ENCODE measurements at places on chromosomes 12 and 14.
A peak's percentile ranks its signal among the peaks of the same experiment; 100 is the strongest.

DNA sequence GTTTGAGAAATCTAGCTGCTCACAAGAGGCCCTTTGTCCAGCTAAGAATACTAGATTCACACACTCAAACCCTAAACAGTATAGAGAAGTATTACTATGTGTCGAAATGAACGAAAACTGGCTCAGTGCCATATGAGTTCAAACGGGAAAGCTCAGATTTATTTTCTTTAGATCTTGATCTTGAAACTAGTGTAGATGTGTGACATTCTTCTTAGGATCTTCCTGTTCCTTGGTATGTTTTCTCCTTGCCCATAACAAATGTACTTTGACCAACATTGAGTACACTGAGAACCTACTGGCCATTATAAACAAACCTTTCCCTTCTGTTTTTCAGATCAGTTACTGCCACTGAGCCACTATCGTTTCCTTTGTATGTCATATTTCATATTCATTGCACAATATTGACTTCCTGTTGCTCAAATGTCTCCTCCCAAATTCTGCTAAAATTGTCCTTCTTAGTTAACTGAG lies 21.3 kb downstream of the MYBPC1 start:
- no peak for DNase-seq

DNA sequence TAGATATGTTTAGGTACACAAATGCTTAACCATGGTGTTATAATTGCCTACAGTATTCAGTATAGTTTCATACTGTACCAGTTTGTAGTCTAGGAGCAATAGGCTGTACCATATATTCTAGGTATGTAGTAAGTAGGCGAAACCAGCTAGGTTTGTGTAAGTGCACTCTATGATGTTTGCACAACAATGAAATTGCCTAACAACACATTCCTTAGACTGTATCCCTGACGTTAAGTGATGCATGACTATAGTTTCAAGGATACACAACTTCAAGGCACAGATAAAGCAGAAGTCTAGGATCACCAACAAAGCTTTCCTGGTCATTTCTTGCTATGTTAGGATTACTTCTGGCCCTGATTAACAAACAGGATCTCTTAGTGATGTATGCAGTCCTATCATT lies 135.1 kb downstream of the SLC38A1 start:
- DNase-seq: no peak

- DNase-seq: no peak
Observed at GRCh38 chr12:56634242-56634836, 4.2 kb upstream of the BAZ2A start.

DNA sequence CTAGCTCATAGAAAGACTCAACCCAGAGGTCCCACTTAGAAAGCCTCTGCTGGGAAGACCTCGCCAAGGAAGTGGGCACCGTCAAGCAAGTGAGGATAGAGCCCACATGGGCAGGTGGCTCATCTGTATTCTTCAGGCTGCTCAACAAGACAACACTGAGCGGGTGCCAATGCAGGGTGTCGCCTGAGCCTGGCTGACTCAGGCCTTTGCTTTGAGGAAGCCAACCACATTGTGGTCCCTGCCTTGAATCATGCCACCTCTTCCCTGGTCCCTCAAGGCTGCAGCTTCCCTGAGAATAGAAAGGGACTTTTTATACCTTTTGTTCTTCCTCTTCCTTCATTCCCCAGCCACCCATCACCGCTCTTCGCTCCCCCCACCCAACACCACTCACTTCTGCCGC lies 2.1 kb upstream of the RNASE13 start:
- no peak for DNase-seq

- DNase-seq: no peak
Observed at GRCh38 chr14:24928386-24928900, 121.5 kb downstream of the STXBP6 start.

DNA sequence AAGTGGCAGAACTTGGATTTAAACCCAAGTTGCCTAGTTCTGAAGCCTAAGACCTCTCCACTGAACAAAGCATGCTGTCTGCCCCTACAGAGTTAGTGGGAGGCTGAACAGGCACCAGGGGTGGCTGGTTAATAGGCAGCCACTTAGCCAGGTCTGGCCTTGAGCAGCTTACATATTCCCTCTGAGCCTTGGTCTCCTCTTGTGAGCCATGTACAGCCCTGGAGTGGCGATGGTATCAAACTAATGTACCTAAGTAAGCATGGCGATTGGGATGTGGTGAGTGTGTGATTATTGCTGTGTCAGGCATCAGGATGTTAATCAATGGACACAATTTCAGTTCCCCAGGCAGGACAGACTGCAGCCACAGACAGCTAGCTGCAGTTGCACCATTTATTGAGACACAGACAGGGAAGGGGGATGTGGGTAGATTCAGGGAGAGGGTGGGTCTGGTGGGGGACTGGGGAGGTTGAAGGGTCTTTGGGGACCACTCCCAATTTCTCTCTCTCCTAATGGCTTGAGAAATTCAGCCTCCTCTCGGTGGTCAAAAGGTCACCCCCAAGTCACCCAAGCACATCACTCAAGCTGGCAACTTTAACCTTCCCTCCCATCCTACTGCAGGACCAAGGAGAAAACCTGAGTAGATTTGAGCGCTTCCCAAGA lies 7.3 kb upstream of the KRT4 start:
- no peak for DNase-seq

DNA sequence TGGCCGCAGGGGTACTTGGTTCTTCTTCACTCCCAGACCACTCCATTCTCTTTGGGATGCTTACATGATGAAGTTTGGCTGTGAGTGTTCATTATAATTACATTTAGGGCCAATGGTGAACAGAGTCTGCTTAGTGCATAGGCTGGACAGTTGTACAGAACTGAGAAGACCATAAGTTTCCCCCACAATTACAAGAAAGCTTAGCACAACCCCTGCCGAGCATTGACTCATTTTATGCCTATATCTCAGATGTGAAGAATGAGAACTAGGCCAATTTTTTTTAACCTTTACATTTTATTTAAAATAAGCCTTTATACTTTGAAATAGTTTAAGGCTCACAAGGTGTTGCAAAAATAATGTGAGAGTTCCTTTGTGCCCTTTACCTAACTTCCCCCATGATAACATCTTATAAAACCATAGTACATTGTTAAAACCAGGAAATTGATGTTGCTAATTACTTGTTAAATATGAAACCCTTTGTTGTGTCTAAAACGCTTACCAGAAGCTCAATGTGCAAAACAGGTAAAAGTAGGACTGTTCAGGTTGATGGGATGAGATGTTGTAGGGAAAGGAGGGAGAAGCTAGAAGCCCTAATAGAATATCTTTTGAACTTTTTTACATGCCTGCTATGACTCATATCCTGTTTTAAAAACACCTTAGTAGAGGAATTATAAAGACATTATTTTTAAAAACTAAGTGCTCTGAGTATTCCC lies 47.2 kb downstream of the ALDH1L2 start:
- DNase-seq: no peak

- DNase-seq: no peak
Observed at GRCh38 chr12:65584016-65584415, 240.3 kb upstream of the HMGA2 start.

- DNase-seq: no peak
Observed at GRCh38 chr12:110743571-110744093, 941 bp upstream of the PPP1CC start.

GRCh38 chr12:10652192-10652591 lies 21.7 kb downstream of the STYK1 start:
- DNase-seq: no peak

GRCh38 chr14:71071042-71071441 lies 163.8 kb downstream of the PCNX1 start:
- no peak for DNase-seq

- no peak for DNase-seq
Observed at GRCh38 chr12:71440763-71441748, 1.5 kb downstream of the LGR5 start.

DNA sequence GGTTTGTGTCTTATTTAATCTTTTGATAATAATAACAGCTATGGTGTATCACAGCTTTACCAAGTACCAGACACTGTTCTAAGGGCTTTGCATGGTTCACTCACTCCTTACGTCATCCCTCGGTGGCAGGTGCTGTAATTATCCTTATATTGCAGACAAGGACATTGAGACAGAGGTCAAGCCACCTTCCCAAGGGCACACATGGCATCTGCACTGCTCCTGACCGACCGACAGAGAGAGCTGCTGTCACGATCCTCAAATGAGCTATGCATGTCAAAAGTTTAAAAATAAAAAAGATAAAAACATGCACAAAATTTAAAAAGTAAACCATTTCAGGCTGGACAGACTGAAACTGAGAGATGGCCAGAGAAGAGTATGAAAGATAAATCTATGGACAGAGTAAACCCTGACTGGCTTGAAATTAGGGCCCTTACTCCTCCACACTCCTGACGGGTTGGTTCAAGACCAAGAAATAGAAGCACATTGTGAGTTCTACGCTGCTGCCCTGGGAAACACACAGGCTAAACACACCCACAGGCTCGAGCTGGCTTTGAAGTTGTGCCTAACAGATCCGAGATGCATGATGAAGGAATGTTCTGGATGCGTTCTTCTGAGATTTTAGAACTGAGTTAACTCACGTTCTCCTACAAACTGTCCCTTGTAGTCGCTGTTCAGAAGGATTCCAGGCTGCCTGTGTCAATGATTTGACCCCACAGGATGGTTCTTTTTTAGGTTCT lies 268.7 kb downstream of the ZFP36L1 start:
- no peak for DNase-seq

- DNase-seq: no peak
Observed at GRCh38 chr12:11812241-11812585, 162.7 kb downstream of the ETV6 start.

- peak; percentile 58 for DNase-seq
Observed at GRCh38 chr14:106556665-106557289, 1030.4 kb downstream of the TMEM121 start.

DNA sequence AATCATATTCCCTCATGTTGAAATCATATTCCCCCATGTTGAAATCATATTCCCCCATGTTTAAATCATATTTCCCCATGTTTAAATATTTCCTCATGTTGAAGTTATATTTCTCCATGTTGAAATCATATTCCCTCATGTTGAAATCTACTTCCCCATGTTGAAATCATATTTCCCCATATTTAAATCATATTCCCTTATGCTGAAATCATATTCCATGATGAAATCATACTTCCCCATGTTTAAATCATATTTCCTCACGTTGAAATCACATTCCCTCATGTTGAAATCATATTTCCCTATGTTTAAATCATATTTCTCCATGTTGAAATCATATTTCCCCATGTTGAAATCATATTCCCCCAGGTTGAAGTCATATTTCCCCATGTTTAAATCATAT lies 34.6 kb upstream of the ADGRD1 start:
- no peak for DNase-seq

DNA sequence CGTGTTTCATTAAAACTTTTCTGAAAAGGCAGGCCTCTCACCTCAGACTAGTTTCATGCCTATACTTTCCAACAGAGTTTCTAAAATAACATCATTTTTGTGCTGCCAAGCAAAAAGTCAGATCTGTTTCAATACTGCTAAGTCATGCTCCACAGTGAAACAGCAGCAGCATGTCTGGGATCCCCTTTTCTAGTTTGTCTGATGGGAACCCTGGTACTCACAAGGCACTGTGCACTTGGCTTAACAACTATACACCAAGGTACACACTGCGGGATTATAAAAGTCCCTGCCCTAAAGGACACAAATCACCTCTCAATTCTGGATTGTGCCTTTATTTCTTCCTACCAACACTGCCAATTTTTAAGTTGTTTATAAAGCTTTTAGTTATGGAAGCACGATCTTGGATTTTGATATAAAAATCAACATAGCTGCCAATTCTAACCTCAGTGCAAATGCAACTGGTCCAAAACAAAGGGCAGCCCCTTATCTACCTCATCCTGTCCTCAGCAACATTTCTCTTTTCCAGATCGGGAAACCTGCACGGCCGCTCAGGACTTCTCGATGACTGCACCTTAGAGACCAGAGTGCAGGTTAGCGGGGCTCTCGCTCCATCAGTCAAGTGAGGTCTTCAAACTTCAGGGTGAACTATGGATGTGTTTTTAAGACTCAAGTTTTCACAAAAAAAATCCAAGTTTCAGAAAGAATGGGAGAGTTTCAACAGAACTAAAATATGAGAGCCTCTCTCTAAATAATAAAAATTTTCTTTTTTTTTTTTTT lies 1.7 kb upstream of the EIF5 start:
- DNase-seq: no peak

DNA sequence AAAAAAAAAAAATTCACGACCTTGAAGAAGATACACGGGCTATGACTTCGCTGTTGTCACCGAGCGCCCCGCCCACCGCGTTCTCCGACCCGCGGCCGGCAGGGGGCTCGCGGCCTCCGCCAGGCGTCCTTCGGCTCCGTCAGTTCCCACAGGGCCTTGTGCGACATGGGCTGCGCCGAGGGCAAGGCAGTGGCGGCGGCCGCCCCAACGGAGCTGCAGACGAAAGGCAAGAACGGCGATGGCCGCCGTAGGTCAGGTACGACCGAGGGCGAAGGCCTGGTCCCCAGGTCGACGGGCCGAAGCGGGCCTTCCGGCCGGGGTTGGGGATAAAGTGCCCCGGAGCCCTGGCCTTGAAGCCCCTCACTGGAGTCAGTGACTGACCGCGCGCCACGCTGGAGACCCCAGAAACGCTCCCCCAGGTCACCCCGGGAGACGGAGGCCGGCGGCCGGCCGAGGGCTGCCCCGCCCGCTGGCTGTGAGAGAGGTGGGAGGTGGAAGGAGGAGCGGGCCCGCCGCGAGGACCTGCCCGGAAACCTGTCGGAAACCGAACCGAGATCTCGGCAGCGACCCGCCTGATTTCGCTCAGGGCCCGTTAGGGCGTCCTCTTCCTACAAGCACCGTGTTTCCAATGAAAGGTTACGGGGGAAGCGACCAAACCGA lies at the start of gene TXNRD1:
Gene TXNRD1 (plus strand): TSS at position 142 of the 660 bp plus-strand sequence. CDS start 24 bp downstream, at position 166.
- peak; percentile 81 for DNase-seq

- DNase-seq: no peak
Observed at GRCh38 chr12:25904442-25904841, 54.0 kb upstream of the RASSF8 start.

GRCh38 chr12:69354172-69354555 lies 5.4 kb upstream of the YEATS4 start:
- DNase-seq: no peak

DNA sequence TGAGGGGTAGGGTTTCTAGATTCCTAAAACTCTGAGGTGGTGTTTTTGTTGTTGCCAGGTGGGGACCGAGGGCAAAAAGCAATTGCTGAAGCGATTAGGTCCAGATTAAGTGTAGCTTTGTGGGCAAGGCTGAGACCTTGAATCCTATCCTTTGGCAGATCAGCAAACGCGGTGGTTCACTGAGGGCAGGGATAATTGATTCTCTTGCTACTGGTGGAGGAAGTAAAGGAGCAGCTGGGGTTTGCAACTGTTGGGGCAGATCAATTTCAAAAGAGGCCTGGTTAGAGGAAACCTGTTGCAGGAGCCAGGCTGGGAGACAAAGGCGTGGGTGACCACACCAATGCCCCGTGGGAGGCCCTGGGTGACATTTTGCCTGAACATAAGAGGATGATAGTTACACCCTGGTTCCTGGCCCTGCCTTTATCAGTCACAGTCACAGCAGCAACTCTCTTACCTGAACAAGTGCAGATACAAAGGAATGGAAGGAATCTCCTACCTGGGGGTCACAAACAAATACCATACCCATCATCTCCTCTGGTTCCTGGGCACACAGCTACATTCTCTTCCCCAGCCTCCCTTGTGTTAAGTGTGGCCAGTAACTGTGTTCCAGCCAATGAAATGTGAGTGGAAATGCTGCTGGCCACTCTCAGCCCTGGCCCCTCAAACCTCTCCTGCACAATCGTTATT lies 43.3 kb upstream of the RASSF3 start:
- no peak for DNase-seq

Data from stimulated activated CD4-positive, alpha-beta T cell treated with anti-CD3 and anti-CD28 coated beads, Interleukin-15, amount 100 ng/mL, for 1 hour (primary cell).